ENCODE measurements at places on chromosomes 5 and 9.
A peak's percentile ranks its signal among the peaks of the same experiment; 100 is the strongest.

GRCh38 chr5:27172693-27173092 lies 134.3 kb upstream of the CDH9 start:
- H3K4me1 ChIP-seq = no peaks in the 10 kb centered on the region
- no peak overlapping the region for H3K4me3 ChIP-seq
- H3K27me3 ChIP-seq = no peaks in the 10 kb centered on the region
- DNase-seq = no peak

GRCh38 chr5:141849415-141850243 lies 28.6 kb downstream of the PCDH1 start:
- H3K4me3 ChIP-seq = peak overlapping the region; percentile 81
- peaks cover 19% of the 10 kb centered on the region for H3K4me1 ChIP-seq

DNA sequence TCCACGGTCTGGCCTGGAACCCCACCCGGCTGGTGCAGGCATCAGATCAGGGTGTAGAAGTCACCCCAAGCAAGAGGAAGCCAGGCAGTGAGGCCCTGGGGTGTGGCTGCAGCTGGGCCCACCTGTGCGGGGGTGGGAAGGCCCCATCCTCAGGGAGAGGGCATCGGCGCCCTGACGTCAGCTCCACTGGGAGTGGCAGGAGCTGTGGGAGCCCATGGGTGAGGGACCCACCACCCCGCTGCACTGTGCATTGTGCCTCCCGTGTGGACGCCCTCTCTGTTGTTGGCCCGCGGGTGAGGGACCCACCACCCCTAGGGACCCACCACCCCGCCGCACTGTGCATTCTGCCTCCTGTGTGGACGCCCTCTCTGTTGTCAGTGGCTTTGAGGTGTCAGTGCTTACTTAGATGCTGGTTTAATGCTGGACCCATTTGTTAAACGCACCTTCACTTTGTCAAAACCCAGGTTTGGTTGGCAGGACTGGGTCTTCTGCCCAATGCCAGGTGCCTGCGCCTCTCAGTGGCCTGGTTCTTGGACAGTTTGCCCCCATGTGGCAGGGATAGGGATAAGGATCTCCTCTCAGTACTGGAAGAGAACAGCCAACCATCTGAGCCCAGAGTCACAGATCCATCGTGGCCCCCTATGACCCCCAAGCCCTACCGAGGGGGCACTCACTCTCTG lies 6.9 kb upstream of the EXOC3 start:
- no peaks in the 10 kb centered on the region for H3K4me1 ChIP-seq
- H3K27ac ChIP-seq = no peak overlapping the region
- no peak for DNase-seq
- peaks cover 3% of the 10 kb centered on the region for H3K27me3 ChIP-seq
- no peaks in the 10 kb centered on the region for H3K36me3 ChIP-seq

DNA sequence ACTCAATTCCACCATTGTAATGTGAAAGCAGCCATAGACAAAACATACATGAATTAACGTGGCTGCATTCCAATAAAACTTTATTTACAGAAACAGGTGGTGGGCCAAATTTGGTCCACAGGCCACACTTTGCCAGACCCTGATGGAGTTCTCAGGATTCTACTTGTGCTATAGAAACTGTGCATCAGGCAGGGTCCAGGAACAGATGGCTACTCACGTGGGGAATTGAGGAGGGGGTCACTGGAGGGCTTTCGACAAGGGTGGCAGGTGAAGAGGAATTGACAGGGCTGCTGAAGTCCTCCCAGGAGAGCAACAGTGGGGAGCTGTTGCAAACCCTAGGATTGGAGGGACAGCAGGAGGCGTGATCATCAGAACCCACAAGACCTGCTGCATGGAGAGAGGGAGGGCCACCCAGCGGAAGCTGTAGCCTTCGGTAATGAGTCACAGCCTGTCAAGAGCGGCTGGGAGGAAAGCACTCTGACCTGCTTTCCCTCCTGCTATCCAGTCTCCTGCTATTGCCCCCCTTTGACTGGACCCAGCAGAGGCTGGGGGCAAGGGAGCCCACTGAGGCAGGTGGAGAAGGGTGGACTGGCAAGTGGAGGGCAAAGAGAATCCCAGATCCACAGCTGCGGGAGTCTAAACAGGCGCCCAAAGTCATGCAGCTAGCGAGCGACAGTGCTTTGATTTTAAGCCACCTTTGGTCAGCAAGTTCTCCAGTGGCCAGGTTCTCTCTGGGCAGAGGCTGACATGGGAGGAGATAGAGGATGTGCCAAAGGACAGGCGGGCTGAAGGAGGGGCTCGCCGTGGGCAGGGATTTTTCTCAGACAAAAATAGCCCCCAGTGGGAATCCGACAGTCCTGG lies 138.3 kb upstream of the SMIM23 start:
- no peaks in the 10 kb centered on the region for H3K36me3 ChIP-seq
- no peak for DNase-seq
- peaks cover 10% of the 10 kb centered on the region for H3K27me3 ChIP-seq
- no peak overlapping the region for H3K4me3 ChIP-seq
- H3K27ac ChIP-seq = no peak overlapping the region

- H3K27ac ChIP-seq = peak within 1 kb of the TSS; percentile 95
- peak; percentile 87 for DNase-seq
- H3K36me3 ChIP-seq = no peaks in the 10 kb centered on the region
- H3K4me1 ChIP-seq = peaks cover 55% of the 10 kb centered on the region
- H3K4me3 ChIP-seq = peak within 1 kb of the TSS; percentile 96
- H3K27me3 ChIP-seq = no peaks in the 10 kb centered on the region
These were observed at the start of gene SMIM3 for GRCh38 chr5:150778517-150779396. SMIM3 (plus strand) TSS chr5:150778757; CDS start chr5:150795441, 16,684 bp downstream.

DNA sequence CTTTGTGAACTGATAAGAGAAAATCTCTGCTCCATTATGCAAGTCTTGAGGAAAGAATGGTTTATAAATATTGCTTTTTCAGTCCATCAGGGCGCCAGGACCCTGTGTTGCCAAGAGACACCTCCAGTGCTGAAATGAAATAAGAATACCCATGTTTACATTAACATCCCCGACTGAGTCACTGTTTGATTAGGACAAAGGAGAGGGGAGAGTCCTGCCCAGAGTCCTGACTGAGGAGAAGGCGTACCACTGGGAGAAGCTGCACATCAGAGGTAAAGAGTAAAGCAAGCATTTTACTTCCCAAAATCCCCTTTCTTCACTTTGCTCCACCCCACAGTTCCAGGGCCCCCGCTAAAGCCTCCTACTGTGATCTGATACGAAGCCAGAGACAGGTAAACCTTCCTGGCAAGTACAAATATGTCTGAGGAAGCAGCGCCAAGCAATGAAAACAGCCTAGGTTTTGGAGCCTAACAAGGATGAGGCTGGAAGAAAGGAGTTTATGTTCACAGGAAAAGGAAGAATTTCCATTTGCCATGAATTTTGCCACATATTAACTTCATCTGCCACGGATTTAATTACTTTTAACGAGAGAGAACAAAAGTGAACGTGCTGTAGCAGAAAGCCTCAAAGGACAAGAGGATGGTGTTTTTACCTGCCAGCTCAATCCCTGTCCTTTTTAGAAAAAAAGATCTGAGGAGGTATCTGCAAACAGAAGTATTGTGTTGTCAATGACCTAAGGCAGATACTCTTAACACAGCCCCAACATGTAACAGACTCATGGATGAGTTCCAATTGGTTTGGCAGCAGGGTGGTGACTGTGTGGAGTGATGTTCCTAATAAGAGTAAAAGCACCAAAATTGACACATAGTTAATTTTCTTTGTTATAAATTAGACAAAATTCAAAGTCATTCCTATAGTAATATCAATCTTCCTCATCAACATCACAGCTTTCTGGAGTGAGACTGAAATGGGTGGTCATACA lies 209.4 kb upstream of the TLE4 start:
- H3K4me3 ChIP-seq = no peak overlapping the region
- H3K27me3 ChIP-seq = no peaks in the 10 kb centered on the region
- H3K4me1 ChIP-seq = peaks cover 37% of the 10 kb centered on the region
- H3K27ac ChIP-seq = peak overlapping the region; percentile 7
- DNase-seq = no peak

- no peak for DNase-seq
- H3K36me3 ChIP-seq = no peaks in the 10 kb centered on the region
- H3K4me1 ChIP-seq = no peaks in the 10 kb centered on the region
- H3K27me3 ChIP-seq = no peaks in the 10 kb centered on the region
- no peak overlapping the region for H3K27ac ChIP-seq
- no peak overlapping the region for H3K4me3 ChIP-seq
These were observed 1185.5 kb upstream of the CDH18 start for GRCh38 chr5:21173526-21173925.

DNA sequence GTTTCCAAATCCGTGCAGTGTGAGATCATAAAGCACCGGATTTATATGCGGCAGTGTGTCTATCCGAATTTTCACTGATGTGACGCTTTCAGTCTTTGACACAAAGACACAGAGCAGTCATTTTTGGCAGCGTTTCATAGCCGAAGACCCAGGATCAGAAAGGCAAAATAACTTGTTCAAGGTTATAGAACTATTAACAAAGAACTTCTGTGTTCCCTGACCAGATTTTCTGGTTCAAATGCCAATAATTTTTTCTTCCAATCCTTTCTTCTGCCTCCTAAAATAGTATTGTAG lies 1.1 kb upstream of the MARCHF11 start:
- DNase-seq = no peak
- peak overlapping the region; percentile 60 for H3K4me3 ChIP-seq
- H3K4me1 ChIP-seq = peaks cover 4% of the 10 kb centered on the region
- H3K36me3 ChIP-seq = no peaks in the 10 kb centered on the region
- H3K27ac ChIP-seq = no peak overlapping the region
